ENCODE measurements at places on chromosomes 2 and 18.

GRCh38 chr2:95086017-95086416 is 35.6 kb downstream of the MRPS5 start:
- no peak for DNase-seq

DNA sequence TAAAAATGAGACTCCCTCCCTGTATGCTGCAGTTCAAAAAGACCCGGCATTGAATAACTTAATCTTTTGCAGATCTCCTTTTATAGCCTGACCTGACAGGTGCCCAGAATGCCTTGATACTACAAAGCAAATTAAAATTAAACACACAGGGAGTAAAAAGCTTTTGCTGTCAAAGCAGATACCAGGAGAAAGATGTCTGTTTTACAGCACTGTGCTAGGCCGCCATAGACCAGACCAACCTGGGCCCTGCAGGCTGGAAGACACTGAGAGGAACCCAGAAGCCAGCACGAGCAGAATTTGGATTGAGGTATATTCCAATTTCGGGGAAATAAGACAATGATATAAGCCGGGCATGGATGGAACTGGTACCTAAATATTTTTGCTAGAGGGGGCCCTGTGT is 602.8 kb upstream of the SOX11 start:
- DNase-seq: no peak

DNA sequence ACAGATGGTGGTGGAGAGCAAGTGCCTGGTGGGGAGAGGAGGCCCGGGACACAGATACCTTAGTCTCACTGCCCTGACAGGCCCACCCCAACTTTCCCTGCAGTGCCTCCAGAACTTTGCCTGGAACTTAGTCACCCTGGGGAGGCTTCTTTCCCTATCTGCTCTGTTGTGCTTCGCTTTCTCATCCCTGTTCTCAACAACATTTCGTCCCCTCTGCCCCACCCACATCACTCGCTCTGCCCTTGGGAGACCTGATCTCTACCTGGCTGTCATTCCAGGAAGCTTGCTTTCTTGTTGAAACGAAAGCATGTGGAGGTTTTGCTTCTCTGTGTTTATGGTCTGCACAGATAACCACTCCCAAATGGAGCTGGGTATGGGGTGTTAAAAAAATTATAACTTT is 93.8 kb downstream of the PRKCE start:
- no peak for DNase-seq

DNA sequence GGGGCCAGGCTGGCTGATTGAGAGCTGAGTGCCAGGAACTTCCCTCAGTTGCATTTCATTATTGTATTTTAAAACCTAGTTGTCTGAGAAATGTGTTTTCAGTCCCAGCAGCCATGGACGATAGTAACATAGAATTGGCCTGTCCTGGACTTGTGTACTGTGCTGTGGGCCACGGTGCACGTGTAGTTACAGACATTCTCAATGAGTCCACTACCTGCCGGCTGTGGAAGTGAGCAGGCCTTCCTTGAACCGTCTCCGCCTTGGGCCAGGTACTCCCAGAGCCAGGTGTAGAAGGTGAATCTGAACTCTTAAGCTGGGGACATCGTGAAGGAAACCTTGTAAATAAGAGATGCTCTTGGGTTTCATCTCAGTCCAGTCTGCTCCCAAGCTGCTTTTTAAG is 47.0 kb downstream of the UBE2F start:
- DNase-seq: no peak

- DNase-seq: no peak
Measured at GRCh38 chr2:86628091-86628522, 4.4 kb upstream of the RNF103 start.

DNA sequence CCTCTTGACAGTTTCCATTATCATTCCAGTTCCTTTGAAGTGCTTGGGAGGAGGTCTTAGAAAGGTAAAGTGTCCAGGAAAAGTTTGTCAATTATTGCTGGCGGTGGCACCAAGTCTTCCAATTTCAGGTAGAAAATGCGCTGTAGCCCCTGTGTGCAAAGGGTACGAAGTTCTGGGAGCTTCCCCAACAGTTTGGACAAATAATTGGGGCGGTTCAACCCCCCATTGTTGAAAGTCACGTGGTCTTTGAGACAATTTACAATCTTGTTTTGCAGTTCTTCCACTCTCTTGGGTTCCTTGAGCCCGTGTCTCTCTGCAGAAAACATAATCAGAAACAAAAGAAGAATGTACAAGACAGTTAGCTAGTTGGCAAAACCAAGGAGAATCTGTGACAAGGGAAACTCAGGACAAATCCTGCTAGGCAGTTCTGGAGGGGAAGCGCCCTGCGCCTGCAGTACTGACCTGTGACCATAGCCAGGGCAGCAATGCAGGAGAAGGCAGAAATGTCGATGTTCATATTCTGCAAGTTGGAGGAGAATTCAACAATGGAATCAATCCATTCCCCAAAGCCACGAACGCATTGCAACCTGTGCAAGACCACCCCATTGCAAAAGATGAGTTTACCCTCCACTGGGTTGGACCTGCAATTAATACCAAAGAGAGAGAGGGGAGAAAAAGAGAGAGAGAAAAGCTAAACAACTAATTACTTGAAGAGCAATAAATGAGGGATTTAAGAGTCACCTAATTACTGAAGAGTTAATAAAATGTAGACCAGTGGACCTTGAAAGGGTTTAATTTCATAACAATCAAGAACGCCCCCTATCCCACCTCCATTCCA is 6.6 kb downstream of the NR4A2 start:
- DNase-seq: no peak

DNA sequence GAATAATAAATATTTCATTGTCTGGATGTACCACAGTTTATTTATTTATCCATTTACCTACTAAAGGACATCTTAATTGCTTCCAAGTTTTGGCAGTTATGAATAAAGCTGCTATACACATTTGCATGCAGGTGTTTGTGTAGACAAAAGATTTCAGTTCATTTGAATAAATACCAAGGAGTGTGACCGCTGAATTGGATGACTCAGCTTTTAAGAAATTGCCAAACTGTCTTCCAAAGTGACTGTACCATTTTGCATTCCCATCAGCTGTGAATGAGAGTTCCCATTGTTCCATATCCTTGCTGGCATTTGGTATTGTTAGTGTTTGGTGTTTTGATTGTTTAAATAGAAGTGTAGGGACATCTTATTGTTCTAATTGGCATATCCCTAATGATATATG is 36.2 kb upstream of the FMNL2 start:
- DNase-seq: peak; percentile 33

DNA sequence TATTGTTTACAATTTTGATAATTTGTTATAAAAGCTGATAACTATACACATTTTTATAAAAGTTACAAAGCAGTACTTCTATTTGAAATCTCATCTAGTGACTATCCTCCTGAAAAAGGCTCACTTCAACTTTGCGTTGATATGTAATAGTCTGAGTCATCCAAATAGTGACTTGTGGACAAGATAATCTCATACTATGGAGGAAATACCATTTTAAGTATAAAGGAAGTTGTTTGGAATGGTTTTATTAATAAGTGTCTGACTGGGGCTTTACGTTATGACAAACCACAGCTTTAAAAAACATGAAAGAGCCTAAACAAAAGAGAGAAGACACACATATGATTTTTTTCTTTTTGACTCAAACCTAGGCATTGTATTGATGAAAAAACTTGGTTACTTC is 272.3 kb upstream of the COL3A1 start:
- peak; percentile 1 for DNase-seq

DNA sequence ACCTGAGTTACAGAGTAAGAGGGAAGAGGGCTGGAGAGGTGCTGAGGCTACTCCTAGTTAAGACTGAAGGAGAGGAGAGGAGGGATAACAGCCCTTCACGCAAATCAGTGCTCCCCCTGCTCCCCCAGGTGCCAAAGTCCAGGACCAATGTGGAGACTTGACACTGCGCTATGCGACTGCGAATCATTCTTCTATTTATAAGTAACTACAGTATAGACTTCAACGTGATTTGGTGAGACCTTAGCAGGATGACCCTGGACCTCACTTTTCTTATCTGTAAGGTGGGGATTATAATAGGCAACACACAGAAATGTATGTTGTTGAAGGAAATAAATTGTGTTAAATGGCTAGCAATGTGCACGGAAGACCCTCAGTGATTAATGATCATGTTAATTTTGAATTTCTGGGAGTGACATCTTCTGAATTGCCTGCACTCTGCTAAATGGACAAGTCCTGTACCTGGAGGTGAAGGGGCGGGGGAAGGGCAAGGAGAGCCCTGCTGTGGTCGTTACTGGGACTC is 11.0 kb downstream of the EN1 start:
- DNase-seq: no peak

- no peak for DNase-seq
Measured at GRCh38 chr2:60676706-60677330, 79.2 kb upstream of the PAPOLG start.

DNA sequence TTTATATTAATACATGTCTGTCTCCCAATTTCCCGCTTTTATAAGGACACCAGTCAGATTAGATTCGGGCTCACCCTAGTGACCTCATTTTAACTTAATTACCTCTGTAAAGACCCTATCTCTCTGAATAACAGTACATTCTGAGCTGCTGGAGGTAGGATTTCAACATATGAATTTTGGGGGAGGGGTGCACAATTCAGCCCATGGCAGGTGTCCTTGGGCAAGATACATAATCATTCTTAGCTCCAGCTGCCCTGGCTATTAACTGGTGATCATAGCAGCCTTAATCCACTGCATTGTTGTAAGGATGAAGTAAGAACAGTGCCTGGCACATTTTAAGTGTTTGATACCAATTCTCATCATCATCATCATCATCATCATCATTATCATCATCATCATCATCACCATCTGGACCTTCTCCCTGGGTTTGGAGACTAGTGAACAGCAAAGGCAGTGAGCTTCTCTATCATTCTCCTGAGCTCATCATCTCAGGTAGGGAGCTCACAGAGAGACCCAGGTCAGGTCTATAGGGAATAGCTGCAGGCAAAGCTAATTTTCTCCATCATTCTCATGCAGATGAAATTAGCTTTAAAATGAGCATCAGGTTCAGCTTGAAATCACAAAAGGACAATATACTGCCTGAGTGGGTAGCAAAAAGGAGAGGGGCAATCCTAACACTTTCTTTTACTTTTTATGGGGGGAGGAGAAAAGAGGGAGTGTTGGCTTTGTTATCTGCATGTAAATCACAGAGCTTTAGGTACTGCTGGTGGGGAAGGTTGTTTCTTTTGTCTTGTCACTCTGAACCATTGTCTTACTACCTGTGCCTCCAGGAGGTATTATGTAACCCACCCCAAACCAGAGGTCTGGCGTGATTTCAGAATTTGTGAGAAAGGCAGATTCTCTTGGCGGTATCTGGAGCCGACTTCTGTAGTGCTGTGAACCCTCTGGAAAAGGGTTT is 125.5 kb upstream of the SPRED2 start:
- no peak for DNase-seq
